ENCODE measurements at places on chromosomes 1 and 21.
A peak's percentile ranks its signal among the peaks of the same experiment; 100 is the strongest.

- DNase-seq: no peak
Measured at GRCh38 chr1:53128401-53128800, 14.0 kb downstream of the SLC1A7 start.

DNA sequence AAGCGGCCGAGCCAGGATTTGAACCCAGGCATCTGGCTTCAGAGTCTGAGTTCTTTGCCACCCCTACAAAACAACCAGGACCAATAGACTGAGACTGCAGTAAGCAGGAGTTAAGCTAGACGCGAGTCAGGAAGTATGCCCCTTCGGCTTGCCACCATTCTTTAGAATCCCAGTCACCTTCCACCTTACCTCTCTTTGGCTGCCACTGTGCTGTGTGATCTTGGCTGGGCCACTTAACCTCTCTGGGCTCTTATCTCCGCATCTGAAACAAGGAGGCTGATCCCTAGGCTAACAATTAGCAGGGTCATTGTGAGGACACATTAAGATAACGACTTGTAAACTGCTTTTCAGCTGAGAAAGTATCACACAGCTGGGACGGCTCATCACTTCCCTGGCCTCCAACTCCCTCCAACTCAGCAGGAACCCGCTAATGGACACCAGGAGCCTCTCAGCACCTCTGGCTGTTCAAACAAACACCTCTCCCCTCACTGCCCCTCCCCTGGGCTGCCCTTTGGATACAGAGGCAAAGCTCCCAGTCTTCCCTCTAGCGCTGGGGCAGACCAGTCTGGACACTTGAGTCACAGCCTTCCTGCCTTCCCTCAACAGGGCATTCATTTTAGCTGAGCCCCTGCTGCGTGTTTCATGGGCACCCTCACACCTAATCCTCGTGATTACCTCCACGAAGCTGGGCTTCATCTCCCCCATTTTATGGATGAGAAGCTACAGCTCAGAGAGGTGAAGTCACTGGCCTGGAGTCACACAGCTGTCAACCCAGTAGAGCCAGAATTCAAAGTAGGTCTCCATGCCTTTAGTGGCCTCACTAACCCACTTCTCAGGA, 83.2 kb downstream of the CAMK2N1 start:
- DNase-seq: no peak

GRCh38 chr1:159584536-159584935, 3.1 kb upstream of the APCS start:
- no peak for DNase-seq

- no peak for DNase-seq
Measured at GRCh38 chr1:203369666-203370065, 18.7 kb upstream of the FMOD start.

GRCh38 chr21:17758683-17759082, 60.5 kb downstream of the C21orf91 start:
- DNase-seq: no peak

GRCh38 chr1:41368366-41368765, 7.1 kb downstream of the FOXO6 start:
- DNase-seq: no peak

DNA sequence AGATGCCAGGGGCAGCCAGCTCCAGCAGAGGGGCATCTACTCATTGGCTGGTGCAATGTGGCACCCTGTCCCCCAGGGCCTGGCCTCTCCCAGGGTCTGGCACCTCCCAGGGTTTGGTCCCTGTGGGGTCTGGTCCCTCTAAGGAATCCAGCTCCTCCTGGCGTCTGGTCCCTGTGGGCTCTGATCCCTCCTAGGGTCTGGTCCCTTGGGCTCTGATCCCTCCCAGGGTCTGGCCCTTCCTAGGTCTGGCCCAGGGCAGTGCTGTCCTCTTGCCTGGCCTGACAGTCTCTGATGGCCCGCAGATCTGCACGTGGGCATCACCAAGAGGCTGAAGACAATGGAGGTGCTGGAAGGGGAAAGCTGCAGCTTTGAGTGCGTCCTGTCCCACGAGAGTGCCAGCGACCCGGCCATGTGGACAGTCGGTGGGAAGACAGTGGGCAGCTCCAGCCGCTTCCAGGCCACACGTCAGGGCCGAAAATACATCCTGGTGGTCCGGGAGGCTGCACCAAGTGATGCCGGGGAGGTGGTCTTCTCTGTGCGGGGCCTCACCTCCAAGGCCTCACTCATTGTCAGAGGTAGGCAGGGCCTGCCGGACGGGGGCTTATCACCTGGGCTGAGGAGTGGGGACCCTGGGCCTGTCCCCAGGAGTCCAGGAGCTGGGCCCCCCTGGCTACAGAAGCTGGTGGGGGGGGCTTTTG, 73.9 kb downstream of the OBSCN start:
- no peak for DNase-seq

DNA sequence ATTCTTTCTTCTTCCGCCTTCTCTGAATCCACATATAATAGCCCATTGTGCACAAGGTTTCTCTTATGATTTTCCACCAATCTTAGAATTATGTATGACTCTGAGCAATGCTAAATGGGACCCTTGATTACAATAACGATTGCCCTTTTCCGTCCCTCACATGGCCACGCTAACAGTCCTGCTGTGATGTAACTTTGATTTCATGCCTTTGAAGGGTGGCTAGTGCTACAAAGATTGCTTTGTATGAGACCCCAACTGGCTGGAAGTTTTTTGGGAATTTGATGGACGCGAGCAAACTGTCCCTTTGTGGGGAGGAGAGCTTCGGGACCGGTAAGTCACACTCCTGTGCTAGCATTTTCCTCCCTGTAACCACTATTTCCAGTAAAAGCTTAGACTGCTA, 45.3 kb downstream of the PGM1 start:
- DNase-seq: no peak

- DNase-seq: peak; percentile 34
Measured at GRCh38 chr1:181179987-181180365, 91.5 kb downstream of the IER5 start.

DNA sequence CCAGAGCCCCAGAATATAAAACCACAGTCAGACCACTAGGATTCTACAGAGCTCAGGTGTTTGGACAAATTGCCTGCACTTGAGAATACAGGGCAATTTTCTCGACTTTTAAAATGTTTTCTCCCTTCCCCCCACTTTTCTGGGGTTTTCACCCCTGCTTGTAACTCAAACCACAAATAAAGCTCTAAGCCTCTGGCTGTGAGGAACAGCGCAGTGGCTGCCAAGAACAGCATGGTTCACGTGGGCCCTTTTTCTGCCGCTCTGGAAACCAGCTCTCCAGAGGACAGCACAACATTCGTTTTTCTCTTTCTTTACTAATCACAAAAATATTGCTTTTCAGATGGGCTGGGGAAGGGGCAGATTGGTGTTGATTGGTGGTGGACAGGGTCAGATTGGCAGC, 102.2 kb upstream of the JUN start:
- DNase-seq: no peak

GRCh38 chr21:31201548-31201947, 142.5 kb downstream of the TIAM1 start:
- no peak for DNase-seq

GRCh38 chr1:24903011-24903461, 27.0 kb downstream of the RUNX3 start:
- DNase-seq: no peak

GRCh38 chr21:42654179-42654912, 925 bp downstream of the PDE9A start:
- peak; percentile 50 for DNase-seq

DNA sequence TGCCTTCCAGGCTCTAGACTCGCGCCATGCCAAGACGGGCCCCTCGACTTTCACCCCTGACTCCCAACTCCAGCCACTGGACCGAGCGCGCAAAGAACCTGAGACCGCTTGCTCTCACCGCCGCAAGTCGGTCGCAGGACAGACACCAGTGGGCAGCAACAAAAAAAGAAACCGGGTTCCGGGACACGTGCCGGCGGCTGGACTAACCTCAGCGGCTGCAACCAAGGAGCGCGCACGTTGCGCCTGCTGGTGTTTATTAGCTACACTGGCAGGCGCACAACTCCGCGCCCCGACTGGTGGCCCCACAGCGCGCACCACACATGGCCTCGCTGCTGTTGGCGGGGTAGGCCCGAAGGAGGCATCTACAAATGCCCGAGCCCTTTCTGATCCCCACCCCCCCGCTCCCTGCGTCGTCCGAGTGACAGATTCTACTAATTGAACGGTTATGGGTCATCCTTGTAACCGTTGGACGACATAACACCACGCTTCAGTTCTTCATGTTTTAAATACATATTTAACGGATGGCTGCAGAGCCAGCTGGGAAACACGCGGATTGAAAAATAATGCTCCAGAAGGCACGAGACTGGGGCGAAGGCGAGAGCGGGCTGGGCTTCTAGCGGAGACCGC, 2.0 kb upstream of the OLIG2 start:
- no peak for DNase-seq

- DNase-seq: no peak
Measured at GRCh38 chr1:6096243-6097116, 50.8 kb downstream of the KCNAB2 start.

DNA sequence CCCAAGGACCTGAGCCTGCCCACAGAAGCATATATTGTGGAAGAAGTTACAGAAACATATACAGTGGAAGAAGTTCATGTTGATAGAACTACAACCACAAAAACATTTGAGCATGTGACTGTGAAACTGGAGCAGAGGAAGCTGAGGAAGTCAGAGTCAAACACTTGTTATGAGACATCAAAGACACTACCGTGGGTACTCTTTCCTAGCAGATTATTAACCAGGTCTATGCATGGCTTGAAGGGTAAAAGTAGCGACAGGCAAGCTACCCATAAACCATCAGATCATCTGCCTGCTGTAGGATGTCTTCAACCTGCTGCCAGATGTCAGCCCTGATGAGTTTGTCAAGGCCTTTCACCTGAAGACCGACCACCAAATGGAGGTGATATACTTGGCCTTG, 35.8 kb downstream of the IVNS1ABP start:
- no peak for DNase-seq

DNA sequence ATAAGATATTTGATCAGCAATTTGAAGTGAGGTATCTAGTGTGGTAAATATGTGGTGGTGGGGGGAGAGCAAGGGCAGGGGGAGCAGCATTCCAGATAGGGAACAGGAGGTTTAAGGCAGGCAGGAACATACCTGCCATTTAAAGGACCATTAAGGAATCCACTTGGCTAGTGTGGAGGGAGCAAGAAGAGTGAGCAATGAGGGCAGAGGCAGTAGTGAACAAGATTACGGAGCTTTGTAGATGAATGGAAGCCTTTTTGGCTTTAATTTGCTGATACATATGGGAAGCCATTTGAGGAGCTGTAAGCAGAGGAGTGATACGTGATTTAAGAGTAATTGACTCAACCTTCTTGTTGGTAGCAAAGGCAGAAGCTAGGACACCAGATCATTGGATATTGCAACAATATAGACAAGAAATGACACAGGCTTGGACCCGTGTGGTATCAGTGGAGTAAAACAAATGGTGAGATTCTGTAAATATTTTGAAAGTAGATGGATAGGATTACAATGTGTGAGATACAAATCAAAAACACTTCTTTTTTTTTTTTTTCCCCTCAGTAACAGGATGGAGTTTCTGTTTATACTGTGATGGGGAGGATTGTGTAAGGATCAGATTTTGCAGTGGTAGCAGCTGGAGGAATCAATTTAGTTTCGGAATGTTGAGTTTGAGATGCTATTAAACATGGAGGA, 73.8 kb upstream of the B3GALT2 start:
- DNase-seq: no peak

DNA sequence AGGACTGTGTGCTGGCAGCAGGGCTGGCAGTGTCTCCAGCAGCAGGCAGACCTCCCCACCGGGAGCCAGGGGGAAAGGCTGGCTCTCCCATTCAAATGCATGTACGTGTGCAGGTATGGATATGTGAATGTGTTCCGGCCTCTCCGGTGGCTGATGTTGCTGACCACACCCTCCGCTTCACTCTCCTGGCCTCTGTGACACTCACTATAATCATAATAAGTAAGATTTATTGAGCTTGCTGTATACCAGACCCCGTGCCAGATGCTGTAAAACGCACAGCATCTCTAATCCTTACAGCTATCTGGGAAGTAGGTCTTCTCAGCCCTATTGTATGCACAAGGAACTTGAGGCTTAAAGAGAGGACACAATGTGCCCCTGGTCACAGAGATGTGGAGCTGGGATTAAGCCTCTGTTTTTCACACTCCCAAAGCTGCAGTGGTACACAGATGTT, 20.5 kb upstream of the ARTN start:
- DNase-seq: no peak

DNA sequence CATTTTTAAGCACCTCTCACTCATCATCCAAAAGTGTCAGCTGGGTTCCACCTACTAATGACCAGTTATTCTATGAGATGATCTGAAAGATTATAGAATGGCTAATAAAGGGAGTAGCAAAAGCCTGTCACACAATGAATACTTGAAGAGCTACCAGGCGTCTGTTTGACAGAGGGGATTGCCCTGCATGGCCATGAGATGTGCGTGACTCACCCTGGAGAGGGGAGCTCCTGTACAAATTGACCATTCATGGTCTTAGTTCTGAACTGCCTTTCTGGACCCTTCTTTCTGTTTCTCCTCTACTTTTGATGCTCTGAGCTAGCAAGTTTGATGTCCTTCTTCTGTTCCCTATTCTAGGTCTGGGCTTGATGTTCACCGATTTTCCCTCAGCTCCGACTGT, 85.2 kb upstream of the ABCD3 start:
- no peak for DNase-seq

DNA sequence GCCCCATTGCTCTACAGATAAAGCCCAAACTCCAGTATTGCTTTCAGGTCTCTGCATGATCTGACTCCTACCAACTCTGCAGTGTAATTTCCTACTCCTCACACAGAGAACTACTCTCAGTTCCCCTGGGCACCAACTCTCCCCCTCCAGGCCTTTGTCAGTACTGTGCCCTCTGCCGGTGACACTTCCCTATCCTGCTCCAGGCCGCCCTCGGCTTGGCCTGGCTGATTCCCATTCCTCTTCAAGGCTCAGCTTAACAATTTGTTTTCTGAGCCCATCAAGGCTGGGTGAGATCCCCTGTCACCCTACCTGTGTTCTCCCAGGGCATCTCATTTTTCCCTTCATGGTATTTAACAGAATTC, 2.6 kb downstream of the SLAMF8 start:
- peak; percentile 69 for DNase-seq

- no peak for DNase-seq
Measured at GRCh38 chr1:202810193-202810614, 550 bp upstream of the PCAT6 start.

GRCh38 chr1:195550071-195550862, 1058.0 kb downstream of the KCNT2 start:
- no peak for DNase-seq

DNA sequence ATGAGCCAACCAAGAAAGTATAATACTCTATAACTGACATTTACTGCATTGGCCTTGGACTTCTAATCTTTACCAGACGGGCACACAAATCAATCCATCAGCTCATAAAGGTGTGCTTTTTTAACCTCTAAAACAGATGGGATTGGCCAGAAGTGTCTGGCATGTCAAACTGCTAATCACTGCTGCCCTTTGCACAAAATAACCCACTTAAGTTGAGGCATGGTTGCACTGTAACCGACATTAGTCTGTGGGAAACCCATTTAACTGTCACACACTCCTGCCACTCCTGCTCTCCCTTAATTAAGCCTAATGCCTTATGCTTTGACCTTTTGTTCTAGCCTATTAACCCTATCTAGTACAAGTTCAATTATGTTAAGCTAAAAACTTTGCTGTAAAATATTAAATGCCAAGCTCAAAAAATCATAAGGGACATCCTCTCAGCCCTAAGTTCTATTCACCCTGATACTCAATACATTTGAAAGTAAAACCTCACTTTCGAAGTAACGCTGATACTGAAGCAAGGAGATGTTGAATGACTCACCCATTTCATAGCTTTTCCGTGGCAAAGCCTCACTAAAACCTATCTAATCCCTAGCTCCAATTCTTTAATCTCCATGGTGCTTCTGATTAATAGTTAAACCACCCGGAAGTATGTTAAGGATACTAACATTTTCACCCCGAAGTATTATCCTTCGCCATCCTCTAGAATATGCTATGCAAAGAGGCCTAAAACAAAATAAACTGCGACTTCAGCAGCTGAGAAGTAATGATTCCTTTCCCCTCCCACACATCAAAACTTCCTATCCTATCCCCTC, 12.9 kb downstream of the NRIP1 start:
- no peak for DNase-seq

Data from HEK293T (cell line).